HEK293T (cell line): ENCODE measurements at places on chromosomes 3 and 15.

- DNase-seq, result no peak
These were observed 1.6 kb downstream of the USP19 start for GRCh38 chr3:49119036-49119435.

DNA sequence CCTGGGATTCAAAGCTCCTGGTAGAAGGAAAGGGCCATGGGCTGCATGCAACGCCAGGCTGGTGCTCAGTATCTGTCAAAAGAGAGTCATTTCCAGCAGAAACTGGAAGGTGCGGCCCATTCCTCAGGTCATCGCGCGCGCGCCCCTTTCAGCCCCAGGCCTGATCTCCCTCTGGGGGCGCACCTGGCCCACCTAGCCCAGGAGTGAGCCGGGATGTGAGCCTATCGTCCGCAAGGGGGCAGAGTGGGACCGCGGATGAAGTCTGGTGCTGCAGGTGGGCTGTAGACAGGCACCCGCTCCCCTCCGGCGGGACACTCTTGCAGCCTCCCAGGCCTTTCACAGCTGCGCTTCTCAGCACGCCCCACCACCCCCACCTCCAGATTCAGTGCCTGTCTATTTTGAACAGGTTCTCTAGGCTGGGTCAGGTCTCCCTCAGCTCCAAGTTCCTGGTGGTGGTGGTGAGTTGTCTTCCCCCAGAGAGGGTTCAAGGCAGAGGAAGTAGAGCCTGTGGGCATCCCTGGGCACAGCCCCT, 5.8 kb upstream of the RPL29 start:
- DNase-seq, result peak; percentile 92

- no peak for DNase-seq
These were observed 4.1 kb downstream of the RASGRP1 start for GRCh38 chr15:38560456-38560926.

DNA sequence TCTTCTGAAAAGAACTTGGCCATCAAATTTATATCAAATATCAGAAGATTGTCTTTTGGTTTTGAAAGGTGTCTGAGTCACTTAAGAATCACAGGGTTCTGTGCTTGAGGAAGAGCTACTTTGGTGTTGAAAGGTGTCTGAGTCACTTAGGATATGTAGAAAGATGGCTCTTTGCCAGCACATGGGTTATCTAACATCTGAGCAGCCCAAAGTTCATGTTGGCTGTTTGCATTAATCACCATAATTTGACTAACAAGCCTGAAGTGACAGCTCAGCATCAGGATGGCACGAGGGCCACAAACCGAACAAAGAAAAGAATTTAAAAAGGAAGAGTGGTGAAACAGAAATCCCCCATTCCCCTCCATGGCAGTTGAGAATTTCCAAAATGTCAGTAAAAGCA, 190.5 kb upstream of the CMC1 start:
- no peak for DNase-seq

DNA sequence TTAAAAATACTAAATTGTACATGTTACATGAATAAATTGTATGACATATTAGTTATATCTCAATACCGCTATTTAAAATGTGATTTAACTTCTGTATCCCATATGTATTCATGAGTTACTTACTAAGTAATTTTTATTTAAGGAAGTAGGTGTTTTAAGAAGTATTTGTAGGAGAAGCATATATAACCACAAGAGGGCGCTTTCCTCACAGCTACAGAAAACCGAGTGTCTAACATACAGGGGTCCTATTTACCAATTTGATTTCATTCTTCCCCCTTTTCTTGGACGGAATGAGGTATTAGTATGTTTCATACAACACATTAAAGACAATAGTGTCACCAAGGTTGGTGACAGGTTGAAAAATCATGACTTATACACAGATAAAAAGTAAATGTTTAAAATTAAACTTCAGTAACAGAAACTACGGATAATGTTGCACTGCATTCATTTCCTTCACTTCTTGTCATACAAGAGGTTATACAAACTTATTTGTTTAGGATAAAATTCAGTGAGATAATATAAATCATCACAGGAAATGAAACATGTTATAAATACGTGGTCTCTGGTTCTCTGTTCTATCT, 253.6 kb downstream of the MAGI1 start:
- peak; percentile 26 for DNase-seq

DNA sequence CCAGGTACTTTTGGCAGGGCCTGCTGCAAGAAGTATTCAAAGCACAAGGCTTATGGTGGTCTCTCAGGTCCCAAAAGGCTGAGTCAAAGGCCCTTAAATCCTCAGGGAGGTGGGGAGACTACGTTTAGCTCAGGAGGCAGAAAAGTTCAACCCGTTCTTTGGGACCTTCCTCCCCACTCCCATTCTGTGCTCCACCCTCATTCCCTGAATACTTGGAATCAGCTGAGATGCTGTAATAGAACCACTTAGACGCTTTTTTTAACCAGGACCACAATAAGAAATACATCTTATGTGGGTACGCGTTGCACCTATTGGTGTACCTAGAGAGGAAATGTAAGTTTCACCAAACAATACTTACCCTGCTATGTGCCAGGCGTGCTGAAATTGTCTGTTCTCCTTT, 58.0 kb downstream of the FAM174B start:
- no peak for DNase-seq

- no peak for DNase-seq
These were observed 25.1 kb downstream of the SNX33 start for GRCh38 chr15:75672646-75673425.

DNA sequence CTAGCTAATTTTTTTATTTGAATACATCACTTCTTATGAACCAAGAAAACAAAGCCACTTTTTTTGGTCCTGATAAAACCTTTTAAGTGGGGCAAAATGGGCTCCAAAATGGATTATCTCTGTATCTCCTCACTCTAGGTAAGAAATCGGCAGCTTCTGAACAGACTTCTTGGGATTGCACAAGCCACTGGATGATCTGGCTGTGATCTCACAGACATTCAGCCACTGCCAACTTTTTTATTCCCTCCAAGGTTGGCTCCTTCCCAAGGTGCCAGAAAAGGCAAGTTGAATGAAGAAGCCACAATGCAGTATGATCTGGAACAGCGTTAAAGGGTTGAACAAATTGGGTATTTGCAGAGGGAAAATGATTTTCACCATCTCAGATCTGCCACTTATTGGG, 73.2 kb downstream of the PRICKLE2 start:
- no peak for DNase-seq

DNA sequence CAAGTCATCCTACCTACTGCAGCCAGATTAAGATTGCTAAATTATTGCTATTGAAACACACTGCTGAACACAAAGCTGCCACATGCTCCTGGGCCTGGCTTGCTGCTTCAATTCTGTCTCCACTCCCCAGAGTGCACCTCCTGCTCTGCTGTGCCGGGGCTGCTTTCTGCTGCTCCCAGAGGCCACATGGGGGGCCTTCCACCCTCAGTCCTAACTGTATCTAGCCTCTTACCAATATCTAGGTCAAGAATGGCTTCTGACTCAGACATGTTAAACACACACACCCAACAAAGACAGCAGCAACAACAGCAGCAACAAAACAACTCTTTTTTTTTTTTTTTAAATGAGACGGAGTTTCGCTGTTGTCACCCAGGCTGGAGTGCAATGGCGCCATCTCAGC, 33.0 kb downstream of the MYZAP start:
- DNase-seq, result no peak

DNA sequence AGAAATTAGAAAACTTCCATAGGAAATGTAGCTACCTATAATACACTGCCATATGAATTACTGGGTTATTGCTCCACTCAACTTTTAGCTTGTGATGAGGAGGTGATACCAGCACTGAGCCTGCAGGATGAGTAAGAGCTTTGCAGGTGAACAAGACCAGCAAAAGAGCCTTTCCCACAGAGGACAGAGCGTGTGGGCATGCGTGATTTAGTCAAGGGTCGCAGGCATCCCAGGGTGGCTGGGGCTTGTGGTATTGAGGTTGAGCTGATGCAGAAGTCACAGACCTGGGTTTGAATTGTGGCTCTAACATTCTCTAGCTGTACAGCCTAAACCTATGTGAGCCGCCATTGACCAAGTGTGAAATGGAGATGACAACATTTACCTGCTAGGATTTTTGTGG, 5.6 kb downstream of the NRROS start:
- DNase-seq, result no peak

DNA sequence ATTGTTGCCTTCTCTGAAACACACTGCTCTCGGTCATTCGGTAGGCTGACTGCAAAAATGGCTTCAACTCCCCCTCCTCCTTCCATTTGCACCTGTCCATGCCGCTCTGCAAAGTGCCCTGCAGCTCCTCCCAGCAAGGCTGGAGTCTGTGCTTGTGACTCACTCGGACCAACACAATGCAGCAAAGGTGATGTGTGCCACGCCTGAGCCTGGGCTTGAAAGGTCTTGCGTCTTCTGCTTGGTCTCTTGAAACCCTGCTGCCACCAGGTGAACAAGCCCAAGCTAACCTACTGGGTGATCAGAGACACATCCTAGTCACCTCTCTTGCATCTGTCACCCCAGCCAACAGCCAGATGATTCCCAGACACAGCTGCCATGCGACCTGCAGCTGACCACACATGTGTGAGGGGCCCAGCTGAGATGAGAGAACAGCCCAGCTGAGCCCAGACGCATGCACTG, 71.1 kb downstream of the MGLL start:
- no peak for DNase-seq

GRCh38 chr3:72033666-72034428, 248.9 kb upstream of the PROK2 start:
- DNase-seq, result no peak

GRCh38 chr15:52016316-52016715, 2.7 kb upstream of the MAPK6 start:
- DNase-seq, result no peak

- DNase-seq, result no peak
These were observed 13.0 kb upstream of the DNAJC13 start for GRCh38 chr3:132404276-132404675.

DNA sequence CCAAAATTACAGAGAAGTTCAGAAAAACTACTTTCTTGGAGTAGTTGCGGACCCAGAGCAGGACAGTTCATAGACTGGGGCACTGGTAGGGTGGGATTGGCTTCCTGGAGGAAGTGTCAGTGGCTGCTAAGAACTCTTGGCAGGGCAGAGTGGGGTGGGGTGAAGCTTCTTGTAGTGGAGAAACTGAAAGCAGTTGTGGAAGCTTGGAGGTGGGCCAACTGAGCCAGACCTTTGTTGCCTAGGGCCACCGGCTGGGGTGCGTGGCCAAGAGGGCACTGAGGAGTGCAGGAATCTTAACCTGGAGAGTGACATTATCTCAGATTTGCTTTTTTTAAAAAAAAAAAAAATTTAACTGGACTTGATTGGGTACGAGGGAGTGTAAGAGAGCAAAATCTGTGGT, 3.1 kb downstream of the KAT2B start:
- DNase-seq, result no peak

DNA sequence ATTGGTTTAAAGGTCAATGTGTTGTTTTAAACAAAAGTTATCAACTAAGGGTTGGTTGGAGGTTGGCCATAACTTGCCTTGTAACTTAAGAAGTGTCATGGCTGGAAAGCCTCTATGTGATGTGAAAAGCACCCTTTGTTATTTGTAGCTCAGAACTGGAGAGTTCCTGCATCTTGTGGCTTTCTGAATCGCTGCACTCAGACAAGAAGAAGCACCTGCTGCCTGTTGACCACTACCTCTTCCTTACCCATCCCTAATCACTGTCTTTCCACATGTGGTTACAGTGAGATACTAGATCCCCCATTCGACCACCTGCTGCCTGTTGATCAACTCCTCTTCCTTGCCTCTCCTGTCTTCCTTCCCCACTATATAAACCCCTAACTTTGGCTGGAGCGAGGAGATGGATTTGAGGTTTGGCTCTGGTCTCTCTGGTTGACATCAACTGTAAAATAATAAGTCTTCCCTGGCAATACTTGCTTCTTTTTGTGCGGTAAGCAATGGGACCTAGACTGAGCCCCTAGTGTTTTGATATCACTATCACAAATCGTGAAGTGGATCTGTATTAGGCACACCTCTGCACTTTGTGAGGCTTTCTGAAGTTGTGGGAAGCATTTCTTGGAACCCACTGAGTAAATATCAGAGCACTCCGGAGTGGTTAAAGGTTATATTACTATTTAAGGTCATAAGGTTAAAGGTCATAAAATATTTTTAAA, 13.8 kb downstream of the RPL39L start:
- no peak for DNase-seq

DNA sequence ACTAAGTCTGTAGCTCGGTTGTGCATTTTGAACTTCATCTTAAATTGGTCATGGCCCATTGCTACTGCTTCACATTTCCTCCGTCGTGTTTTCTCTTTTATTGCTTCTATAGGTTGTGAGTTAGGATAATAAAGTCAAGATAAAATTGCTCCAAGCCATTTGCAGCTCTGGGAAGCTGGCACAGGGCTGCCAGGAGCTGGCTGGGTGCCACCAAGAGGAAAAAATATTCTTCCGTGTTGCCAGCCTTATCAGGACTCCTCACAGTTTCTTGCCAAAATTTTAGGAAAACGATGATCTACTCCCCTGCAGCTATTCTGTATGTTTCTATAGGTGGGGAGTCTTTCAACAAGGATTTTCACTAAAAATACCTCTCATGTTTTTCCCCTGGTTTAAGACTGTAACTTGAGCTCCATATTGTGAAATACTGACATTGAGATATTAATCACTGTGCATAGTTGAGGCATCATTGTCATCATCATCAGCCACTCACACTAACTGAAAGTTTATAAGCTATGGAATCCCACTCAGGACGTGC, 55.4 kb upstream of the PIAS1 start:
- DNase-seq, result no peak

DNA sequence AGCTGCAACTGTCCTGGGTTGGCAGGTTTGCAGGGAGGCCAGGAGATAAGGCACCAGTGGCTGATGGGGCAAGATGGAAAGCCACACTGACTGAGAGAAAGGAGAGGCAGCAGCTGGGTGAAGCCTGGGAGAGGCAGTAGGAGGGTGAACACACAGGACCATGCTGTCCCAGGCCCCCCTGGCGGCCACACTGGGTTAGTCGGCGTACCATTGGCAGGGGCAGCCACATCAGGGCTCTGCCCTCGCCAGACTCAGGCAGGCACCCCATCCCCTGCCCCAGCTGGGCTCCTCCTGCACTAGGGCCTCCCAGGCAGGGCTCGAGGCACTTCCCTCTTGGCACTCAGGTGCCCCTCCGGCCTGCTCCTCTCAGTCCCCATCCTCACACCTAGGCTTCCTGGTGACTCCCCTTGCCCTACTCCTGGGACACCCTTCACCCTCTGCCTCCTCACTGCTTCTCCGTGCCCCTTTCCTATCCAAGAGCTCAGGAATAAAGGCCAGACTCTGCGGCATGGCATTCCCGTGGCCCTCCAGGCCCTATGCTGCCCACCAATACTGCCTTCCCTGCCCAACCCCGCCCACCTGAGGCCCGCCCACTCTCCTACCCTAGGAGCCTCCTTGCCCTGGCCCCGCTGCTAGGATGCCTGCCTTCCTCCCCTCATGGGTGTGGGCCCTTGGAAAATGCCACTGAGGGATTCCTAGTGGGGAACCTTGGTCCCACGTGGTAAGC, 28.7 kb upstream of the DUSP7 start:
- DNase-seq, result peak; percentile 21
